Activated CD4-positive, alpha-beta T cell treated with anti-CD3 and anti-CD28 coated beads, Interleukin-10, Interleukin-2, amounts not matched to agents 100 ng/mL and 50 ng/mL, durations not matched to agents 16 hours and 8 hours (primary cell): ENCODE measurements at places on chromosomes 12 and 14.

DNA sequence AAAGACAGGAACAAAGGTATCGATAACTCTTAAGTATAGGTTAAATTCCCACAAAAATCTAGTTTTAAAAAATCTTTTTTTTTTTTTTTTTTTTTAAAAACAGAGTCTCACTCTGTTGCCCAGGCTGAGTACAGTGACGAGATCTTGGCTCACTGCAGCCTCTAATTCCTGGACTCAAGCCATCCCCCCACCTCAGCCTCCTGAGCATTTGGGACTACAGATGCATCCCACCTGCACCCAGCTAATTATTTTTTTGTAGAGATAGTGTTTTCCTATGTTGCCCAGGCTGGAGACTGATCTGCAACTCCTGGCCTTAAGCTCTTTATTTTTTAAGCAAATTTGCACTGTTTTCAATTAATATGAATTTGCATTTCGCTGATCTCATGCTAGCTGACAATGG lies 9.8 kb downstream of the PSEN1 start:
- no peak for DNase-seq

DNA sequence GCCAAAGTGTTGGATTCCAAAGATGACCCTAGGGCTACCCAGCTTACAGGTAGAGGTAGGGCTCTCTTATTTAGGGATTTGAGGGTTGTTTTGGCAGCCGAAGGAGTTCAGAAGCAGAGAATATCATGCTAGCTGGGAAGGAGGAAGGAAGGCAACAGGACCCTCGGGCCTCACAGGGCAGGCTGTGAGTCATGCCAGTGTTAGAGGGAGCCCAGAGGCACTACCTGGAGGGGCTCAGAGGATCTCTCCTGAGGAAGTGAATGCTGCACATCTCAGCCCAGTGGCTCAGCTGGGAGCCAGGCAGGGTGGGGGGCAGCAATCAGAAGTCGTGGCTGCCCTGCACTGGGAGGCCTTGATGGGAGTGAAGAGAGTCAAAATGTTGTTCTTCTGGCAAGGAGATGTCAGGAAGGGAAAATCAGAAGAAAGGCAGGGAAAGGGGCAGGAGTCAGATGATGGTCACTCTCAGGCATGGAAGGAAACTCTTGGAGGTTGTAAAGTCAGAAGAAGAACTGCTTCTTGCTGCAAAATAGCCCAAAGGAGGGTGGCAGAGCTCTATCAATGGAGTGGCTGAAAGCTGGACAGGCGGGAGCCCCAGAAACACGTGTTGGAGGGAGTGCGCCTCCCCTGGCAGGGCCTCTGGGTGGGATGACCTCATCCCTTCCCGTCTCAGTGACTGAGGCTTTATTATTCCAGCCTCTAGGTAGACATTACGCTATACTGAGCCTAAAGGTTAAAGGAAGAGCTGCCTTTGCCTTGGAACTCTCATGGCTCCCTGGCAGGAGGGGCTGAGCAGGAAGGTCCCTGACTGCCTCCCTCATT lies 141.3 kb downstream of the SMOC1 start:
- no peak for DNase-seq

DNA sequence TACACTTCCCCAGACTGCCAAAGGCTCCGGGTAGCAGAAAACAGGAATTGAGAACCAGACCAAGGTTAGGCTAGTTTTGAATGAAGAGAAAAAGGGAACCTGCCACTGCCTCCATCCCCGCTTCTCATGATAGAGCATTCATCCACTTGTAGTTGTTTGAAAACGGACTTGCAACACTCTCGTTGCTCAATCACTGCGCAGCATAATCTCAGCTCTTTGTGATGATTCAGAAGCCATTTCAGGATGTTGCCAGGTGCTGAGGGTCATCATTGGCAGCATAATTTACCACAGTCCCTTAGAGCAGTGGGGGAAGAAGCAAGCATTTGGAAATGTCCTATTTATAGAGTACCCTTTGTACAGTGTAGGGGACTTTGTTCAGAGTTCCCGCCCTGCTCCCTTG lies 25.6 kb downstream of the KCNK13 start:
- no peak for DNase-seq

- no peak for DNase-seq
These were observed 449.3 kb downstream of the ADAMTS20 start for GRCh38 chr12:43102546-43103264.

DNA sequence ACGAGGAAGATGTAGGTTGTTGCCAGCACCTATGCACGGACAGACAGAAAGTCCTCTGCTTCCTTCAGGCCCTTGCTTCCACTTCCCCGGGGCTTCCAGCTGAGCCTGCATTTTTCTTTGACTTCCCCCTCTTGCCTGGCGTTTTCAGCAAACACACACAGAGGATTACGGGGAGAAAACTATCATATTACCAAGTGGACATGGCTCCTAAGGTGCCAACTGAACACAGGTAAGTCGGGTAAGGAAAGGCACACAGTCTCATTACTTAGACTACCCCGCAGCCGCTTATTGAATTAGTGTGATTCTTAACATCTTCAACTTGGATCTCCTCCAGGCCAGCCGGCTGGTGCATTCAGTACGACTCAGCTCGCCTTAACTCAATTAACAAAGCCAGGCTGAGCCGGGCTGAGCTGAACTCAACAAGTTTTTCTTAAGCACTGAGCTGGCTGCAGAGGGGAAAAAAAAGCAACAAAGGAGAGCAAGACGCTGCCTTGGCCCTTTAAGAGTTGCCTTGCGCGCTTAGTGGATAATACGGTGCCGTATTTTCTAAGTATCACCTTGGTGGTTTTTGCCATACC lies 19.2 kb upstream of the MAP1LC3B2 start:
- no peak for DNase-seq

DNA sequence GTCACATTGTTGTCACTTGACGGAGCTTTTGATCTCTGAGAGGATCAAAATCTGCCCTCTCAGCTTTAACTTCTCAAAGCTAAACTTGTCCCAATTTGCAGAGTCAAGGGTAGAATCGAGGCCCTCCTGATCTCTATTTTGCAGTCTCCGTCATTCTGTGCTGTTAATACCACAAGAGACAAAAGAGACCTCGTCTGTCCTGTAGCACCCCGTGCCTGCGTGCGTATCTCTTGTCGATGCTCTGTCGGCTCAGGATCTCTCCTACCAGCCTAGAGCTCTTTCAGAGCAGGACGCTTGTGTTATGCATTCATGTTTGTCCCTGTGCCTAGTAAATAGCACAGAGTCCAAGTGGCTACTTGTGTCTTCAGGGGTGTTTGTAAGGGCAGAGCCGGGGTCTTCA lies 5.1 kb downstream of the EVL start:
- peak; percentile 58 for DNase-seq

DNA sequence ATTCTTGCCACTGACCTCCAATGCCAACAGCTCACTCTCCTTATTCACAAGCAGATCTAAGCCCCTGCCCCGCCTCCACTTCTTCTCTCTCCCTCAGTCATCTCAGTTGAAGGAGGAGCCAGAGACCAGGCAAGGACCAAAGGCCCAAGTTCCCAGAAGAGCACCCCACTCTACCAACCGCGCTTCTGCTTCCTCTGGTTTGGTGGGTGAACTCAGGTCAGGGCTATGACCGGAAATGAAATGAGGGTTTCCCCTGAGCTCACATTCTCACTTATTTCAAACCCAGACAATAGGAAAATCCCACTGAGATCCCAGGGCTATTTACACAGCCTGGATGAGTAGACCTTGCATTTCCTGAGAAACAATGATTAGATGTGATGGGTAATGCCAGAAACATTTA lies 9.9 kb downstream of the DPF3 start:
- peak; percentile 45 for DNase-seq

DNA sequence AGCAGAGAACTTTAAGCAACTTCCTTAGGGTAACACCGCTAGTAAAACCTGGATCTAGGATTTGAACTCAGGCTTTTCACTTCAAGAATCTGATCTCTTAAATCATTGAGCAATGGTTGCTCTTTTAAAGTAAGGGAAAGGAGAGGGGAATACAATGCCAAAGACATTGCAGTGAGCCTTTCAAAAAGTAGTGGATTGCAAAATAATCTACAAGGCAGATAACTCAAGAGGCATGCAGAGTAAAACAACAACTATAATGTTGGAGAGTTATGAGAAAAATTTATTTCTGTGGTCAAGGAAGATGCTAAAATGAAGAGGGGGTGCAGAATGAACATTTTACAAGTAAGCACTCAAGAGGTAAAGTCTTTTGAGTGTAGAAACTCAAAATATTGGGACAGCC lies 432.6 kb downstream of the C12orf50 start:
- no peak for DNase-seq

GRCh38 chr14:104723651-104724406 lies at the start of gene ADSS1:
Gene ADSS1 (plus strand): TSS chr14:104724229. CDS start chr14:104724271, 42 bp downstream.
- DNase-seq: peak; percentile 63

DNA sequence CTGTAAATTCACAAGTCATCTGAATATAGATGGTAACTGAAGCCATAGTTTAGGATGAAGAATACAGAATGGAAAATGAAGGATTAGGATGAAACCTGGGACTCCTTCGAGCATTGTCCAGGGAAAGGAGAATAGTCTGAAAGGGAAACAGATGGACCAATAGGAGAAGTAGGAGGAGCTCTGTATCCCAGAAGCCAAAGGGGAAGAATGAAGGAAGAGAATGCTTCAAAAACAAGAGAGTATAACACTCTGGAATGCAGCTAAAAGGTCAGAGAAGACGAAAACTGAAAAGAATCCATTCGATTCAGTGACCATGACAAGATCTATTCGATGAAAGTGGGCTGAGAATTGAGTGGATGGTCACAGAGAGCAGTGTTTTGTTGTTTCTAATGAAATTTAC lies 1.0 kb downstream of the GMFB start:
- no peak for DNase-seq

DNA sequence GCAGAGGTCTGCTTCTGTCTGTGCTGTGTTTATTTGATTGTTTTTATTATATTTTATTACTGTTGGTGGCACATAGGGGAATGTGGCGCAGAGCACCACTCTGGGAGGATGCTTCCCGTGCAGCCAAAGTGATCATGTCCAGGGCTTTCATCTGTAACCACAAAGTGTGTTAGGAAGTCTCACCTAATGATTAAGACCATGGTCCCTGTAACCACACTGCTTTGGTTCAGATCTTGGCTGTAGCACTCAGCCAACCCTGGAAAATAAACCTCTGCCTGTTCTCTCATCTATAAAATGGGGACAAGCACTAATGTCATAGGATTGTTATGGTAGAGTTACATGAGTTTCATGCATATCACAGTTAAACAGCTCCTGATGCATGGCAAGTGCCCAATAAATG lies 1.9 kb downstream of the RESF1 start:
- DNase-seq: no peak

- no peak for DNase-seq
These were observed 21.5 kb downstream of the ALDH2 start for GRCh38 chr12:111788178-111788654.

- no peak for DNase-seq
These were observed 30.8 kb downstream of the CLEC1A start for GRCh38 chr12:10067942-10068341.

DNA sequence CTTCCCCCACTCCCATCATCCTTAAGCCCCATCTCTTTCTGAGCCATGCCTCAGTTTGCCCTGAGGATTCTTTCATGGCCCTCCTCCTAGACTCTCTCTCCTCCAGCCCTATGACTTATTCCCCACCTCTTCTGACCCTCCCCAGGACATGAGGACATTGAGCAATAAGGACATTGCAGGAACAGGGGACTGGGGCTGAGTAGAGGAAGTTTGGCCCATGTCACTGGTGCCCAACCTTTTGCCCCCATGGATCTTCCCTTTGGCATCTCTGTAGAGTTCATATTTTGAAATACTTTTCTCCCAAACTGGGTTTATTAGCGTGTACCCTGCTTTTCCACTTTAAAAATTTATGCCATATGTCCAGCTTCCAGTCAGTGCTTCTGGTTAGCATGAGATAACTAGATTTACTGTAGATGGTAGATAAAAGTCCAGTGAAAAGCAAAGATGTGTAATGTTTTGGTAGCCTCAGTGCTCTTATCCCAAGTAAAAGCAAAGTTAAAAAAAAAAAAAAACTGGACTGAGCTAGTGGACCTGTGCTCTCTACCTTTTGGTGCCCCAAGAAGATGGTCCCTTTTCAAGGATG lies 6.1 kb upstream of the LRP1-AS start:
- no peak for DNase-seq

GRCh38 chr14:39946807-39947206 lies 514.6 kb upstream of the FBXO33 start:
- DNase-seq: no peak
